ENCODE measurements at places on chromosomes 3 and 15.
A peak's percentile ranks its signal among the peaks of the same experiment; 100 is the strongest.

DNA sequence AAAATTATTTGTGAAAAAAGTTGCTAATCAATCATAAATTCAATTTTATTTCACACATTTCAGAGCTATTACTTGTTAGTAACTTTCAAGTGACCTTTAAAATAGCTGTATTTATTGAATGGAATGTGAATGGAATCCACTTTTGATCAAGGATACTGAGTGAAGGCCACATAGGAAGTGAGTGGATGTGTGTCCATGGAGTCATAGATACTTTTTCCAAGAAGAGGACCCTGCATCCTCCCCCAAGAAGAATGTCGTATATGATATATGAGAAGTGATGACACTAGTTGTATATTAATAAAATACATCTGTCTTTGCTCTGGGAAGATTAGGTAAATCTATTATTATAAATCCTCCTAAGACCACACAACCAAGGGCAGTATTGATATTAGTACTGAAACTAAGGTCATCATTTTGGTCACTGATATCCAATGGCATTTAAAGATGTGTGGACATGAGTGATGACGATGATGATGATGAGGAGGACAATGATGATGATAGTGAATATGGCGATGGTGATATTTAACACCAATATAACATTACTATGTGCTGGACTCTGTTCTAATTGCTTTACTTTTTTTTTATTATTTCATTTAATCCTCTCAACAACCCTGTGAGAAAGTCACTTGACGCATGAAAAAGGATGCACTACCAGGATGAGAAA is 493.0 kb upstream of the NR2F2 start:
- DNase-seq = no peak

DNA sequence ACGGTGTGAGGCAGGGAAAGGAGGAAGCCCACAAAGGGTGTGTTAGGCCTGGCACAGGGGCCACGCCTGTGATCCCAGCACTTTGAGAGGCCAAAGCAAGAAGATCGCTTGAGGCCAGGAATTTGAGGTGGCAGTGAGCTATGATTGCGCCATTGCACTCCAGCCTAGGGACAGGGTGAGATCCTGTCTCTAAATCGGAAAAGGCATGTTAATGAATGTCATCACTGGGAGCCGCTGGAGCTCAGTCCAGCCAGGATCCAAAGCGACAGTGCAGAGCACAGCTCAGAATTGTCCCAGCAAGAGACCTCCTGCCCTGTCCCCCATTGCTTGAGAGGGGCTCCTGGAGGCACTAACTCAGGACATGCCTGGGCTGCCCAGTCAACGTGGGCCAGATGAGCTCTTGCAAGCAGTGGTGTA is 15.0 kb upstream of the FBLN2 start:
- no peak for DNase-seq

- DNase-seq = no peak
Observed at GRCh38 chr3:84039099-84039498, 919.7 kb upstream of the CADM2 start.

DNA sequence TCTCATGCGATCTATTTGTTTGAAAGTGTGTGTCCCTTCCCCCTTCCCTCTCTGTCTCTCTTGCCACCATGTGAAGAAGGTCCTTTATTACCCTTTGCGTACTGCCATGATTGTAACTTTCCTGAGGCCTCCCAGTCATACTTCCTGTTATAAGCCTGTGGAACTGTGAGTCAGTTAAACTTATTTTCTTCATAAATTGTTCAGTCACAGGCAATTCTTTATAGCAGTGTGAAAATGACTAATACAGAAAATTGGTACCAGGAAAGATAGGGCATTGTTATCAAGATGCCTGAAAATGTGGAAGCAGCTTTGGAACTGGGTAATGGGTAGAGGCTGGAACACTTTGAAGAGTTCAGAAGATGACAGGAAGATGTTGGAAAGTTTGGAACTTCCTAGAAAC is 743.7 kb upstream of the NECTIN3 start:
- no peak for DNase-seq

DNA sequence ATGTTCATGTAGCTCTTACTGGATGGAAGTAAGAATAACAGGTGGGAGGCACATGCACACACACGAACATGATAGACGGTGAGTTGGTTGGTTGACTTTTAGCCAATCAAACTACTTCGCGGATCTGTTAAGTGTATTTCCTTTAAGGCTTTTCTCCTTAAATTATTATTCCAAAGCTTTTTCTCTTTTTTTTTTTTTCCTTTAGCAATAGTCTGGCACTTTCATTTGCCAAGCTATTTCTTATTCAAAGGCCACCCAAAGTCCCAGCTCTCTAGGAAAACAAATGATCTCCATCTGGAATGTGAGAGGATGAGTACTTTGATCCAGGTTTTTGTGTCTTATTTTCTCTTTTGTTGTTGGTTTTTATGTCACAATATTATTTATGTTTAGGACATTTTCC is 141.1 kb downstream of the TPRG1 start:
- no peak for DNase-seq

GRCh38 chr3:159881208-159881607 is 107.4 kb upstream of the IL12A start:
- DNase-seq = no peak

GRCh38 chr3:129028866-129029265 is 27.8 kb downstream of the EFCC1 start:
- DNase-seq = no peak

DNA sequence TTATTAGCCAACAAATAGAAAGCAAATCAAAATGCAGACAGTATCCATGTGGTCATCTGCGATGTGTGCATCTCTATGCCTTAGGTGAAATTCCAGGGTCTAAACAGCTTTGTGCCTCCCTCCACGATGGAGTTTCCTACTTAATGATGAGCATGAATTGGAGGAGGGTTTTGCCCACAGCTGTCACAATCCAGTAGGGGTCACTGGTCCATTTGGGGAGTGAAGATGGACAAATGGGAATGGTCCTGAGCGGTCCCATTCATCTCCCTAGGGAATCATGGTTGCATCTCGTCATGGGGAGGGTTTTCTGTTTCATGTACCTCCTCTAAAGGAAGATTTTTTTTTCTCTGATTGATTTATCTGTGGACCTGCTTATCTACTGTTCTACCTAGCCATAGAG is 358.0 kb downstream of the PTPRG start:
- DNase-seq = no peak

GRCh38 chr3:58102390-58102750 is 94.1 kb downstream of the FLNB start:
- no peak for DNase-seq

DNA sequence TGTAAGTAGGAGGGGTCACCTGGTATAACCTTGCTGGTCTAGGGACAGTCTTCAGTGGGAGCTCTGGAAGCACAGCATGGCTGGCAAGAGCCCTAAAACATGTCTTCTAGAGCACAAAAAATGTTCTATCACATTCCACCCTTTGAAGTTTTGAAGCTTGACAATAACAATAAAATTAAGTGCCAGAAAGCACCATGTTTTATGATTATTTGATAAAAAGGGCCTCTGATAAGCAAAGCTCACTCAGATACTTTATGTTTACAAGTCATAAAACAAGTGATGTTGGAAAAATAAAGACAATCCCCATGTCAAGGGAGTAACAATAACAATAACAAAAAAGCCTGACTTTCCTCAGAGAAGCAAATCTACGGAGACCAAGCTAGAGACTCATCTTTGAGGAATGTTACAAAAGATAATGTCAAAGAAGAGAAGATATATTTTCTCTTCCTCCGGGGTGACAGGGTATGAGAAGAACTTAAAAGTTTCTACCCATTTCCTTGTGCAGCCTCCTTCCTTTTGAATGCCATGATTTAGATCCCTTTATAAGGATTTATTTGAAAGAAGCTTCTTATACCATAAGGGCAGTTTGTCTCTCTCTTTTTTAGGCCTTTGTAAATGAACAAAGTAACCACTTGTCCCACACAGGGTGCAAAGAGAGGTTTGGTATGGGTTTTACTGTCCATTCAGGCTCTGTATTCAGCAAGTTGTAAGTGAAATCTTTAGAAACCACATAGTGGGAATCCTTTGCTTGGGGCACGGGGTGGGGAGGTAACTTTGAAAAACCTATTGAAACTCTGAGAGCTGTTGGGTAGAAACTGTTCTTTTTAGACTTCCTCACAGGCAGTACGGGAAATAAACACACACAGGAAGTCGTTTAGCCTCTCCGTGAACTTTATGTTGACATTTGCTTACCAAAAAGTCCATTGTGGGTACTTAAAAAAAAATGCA is 109.6 kb upstream of the RBMS3 start:
- DNase-seq = peak; percentile 71

GRCh38 chr3:4704552-4704951 is 211.4 kb downstream of the ITPR1 start:
- no peak for DNase-seq

GRCh38 chr3:96201463-96201862 is 612.9 kb upstream of the EPHA6 start:
- DNase-seq = no peak

All from fibroblast of pulmonary artery (primary cell).